MV-4-11 (cell line): ENCODE measurements at places on chromosomes 2 and 18.

DNA sequence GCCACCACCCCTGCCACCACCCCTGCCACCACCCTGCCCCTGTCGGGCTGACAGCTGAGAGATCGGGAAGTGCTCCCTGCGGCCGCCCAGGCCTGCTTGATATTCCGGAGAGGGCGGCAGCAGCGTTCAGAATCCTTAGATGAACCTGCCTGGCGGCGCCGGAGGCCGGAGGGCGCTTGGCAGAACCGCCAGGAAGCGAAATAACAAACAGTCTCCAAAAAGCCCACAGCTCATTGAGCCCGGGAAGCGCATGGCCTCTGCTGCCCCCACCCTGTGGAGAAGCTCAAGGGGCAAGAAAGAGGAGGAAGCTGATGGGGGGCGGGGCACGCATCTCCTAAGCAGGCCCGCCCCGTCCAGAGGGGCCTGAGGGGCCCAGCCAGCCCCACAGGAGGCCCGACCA lies 92.2 kb upstream of the MBOAT2 start:
- DNase-seq: peak; percentile 6

GRCh38 chr18:25234740-25235345 lies 117.1 kb downstream of the ZNF521 start:
- DNase-seq: no peak

DNA sequence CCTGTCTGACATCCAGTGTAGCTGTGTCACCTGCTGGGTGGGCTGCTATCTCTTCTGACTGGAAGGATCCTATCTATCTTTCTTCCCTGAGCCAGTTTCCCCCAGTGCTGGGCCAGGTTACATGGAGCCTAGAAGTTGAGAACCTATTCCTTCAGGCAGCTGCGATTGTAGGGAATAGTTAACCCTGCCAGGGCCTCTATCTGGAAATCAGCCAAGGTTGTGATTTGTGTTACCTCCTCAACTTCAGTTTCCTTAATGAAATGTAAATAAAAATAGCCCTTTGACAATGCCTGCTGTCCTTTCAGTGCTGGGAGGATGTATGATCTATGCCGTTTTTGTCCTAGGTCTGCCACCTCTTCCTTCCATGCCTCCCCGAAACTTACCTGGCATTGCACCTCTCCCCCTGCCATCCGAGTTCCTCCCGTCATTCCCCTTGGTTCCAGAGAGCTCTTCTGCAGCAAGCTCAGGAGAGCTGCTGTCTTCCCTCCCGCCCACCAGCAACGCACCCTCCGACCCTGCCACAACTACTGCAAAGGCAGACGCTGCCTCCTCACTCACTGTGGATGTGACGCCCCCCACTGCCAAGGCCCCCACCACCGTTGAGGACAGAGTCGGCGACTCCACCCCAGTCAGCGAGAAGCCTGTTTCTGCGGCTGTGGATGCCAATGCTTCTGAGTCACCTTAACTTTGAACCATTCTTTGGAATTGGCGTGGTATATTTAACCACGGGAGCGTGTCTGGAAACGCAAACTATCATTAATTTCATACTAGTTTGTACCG lies 36.6 kb downstream of the GORASP2 start:
- DNase-seq: no peak

GRCh38 chr2:168114040-168114439 lies 133.4 kb downstream of the STK39 start:
- DNase-seq: no peak

DNA sequence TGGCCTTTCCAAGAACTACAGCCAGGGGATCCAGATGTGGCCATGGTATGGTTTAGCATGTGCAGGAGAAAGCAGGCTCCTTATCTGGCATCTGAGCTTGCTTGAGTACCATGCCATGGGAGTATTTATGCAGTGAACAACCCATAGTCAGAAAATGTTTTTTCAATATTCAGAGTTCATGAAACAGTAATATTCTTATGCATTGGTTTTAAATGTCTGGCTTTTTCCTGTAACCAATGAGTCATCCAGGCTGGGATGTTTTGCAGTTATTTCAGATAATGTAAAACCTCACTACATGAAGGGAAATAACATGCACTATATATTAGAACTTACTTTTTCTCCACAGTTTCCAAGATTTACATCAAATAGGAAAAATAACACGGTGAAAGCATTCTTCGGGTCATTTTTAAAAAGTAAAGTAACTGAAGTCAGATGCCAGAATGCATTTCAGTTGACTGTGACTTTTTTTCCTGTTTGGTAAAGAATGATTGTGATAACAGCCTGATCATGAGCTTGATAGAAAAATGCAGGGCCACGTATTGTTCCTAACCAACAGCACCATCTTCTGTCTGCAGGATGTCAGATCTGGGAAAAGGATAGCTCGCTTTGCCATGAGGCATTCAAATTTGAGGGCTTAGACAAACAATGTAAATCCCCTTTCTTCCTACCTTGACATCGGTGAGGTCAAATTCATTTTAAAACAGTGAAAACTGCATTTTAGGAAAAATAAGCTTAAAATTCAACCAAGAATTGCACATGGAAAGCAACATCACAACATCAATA lies 152.8 kb downstream of the DSC3 start:
- no peak for DNase-seq

DNA sequence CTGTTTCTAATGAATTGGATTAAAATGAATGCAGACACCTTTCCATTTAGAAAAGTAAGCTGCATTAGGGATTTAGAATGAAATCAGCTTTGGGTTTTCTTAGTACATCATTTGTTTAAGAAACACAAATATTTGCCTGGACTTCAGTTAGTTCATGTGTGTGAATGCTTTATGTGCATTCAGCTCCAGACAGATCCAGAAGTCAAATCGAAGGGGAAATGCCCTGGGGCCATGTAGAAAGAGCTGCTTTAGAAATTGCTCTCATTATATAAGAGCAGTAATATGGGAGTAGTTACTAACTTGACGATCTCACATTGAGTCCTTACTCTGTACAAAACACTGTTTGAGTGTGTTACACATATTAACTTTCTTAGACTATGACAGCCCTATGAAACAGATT lies 88.0 kb upstream of the TTC39C start:
- DNase-seq: no peak

- peak; percentile 96 for DNase-seq
Measured at GRCh38 chr2:37713258-37713700, 41.8 kb upstream of the CDC42EP3 start.

- no peak for DNase-seq
Measured at GRCh38 chr2:225937625-225938187, 538.2 kb downstream of the NYAP2 start.

DNA sequence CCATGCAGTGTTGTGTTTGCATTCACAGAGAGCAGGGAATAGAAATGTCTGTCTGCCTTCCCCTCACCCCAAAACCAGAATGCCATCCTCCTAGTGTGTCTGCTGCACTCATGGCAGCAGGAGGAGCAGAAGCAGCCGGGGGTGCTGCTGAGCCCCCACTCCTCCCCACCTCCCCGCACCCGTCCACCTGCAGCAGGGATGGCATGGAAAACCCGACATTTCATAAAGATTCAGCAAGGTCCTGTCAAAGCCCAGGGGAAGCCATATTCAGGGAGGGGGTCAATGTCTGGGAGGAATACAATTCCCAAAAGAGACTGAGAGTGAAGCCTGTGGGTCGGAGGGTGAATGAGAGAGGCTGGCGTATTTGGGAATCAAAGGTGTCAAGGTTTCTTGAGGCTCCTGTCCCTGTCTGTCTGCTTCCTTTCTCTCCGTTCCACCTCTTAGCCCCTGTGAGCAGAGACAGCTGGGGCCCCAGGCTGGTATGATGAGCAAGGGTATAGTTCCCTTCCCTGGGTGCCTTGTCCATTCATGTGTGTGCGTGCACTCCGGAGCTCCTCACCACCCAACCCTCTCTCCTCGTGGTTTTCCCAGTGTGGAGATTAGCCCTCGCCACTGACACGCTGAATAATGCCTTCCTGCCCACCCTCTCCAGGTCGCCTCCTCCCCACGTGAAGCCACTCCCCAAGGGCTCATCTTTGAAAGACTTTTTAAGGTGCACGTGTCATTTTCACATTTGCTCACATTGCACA lies 133.5 kb upstream of the ZNF236 start:
- peak; percentile 24 for DNase-seq
